ENCODE measurements at places on chromosomes 4 and X.

- no peak for DNase-seq
These were observed 233.1 kb upstream of the RPS6KA3 start for GRCh38 chrX:20499763-20500162.

DNA sequence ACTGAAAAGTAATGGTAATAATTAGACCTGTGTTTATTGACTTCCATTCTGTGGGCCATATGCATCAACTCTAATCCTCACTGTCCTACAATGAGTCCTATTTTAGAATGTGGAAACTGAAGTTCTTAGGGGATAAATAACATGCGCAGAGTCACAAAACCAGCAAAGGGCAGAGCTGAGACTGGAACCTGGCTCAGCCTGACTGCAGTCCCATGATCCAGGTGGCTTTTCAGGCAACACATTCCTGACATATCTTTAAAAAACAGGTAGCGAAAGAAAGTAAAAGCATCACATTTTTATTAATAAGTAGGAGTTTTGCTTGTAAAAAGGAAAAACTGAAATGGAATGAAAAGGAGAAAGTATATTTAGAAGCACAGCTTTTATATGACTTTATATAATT is 34.7 kb upstream of the PRSS48 start:
- DNase-seq, result no peak

- DNase-seq, result no peak
These were observed 2.7 kb downstream of the PTPN13 start for GRCh38 chr4:86596807-86597206.

- no peak for DNase-seq
These were observed 363.1 kb upstream of the ZFP42 start for GRCh38 chr4:187632260-187632995.

GRCh38 chr4:137656661-137657060 is 124.4 kb upstream of the PCDH18 start:
- DNase-seq, result no peak

DNA sequence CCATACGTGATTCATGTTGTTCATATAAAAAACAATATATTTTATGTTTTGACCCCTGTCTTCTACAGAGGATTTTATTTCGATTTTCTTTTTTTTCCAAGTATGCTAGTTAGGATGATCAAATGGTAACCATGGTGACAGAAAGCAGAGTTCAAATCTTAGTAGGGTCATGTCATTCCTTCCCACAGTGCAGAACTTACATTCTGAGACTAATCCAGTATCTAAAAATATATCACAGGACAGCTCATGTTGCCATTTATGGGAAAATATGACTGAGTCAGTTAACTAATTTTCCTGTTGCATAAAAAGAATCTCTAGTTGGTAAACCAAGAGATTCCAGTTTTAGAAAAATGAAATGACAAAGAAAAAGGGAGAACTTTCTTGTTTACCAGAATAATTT is 209.5 kb downstream of the PARM1 start:
- DNase-seq, result no peak

GRCh38 chrX:72121383-72121782 is 10.3 kb downstream of the RTL5 start:
- DNase-seq, result no peak

All from activated gamma-delta T cell (primary cell).